ENCODE measurements at places on chromosomes 3 and 15.

GRCh38 chr3:101725194-101725889 is 928 bp downstream of the CEP97 start:
- peak; percentile 44 for DNase-seq

- DNase-seq: no peak
Measured at GRCh38 chr15:67731112-67731721, 94.1 kb upstream of the SKOR1 start.

DNA sequence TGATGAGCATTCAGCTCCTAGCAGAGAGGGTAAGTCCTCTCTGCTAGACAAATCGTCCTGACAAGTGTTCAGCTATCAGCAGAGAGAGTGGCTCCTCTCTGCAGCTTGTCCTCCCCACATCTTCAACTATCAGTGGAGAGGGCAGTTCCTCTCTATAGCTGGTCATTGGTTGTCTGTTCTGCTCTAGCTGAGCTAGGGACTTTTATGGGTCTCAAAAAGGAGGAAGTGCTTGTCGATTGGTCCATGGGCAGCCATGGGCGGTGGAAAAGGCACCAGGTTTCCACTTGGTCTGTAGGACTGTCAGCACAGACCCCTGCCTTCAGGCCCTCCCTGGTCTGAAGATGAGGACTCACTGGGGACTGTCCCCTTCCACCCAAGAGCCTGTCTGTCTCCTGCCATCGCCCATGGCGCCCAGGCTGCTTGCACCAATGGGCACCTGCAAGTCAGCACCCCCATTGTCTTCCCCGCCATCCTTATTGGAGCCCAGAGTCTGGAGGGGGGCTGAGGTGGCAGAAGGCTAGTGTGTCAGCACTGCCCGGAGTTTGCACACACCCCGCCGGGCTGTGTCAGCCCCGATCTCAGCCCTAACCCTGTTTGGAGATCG is 264.7 kb downstream of the ZBBX start:
- DNase-seq: no peak

- DNase-seq: no peak
Measured at GRCh38 chr15:50168379-50168778, 13.6 kb upstream of the SLC27A2 start.

Data from pons (tissue), 1 donor.